ENCODE measurements at places on chromosomes 6 and 20.

- DNase-seq = no peak
Observed at GRCh38 chr6:36670271-36670670, 8.2 kb upstream of the CDKN1A start.

GRCh38 chr20:1376408-1377270 is 16.2 kb downstream of the FKBP1A start:
- DNase-seq = no peak

- no peak for DNase-seq
Observed at GRCh38 chr6:169806701-169807100, 55.3 kb downstream of the ERMARD start.

GRCh38 chr6:135465307-135465706 is 32.2 kb downstream of the AHI1 start:
- no peak for DNase-seq

- no peak for DNase-seq
Observed at GRCh38 chr6:111282515-111282914, 195.2 kb downstream of the SLC16A10 start.

DNA sequence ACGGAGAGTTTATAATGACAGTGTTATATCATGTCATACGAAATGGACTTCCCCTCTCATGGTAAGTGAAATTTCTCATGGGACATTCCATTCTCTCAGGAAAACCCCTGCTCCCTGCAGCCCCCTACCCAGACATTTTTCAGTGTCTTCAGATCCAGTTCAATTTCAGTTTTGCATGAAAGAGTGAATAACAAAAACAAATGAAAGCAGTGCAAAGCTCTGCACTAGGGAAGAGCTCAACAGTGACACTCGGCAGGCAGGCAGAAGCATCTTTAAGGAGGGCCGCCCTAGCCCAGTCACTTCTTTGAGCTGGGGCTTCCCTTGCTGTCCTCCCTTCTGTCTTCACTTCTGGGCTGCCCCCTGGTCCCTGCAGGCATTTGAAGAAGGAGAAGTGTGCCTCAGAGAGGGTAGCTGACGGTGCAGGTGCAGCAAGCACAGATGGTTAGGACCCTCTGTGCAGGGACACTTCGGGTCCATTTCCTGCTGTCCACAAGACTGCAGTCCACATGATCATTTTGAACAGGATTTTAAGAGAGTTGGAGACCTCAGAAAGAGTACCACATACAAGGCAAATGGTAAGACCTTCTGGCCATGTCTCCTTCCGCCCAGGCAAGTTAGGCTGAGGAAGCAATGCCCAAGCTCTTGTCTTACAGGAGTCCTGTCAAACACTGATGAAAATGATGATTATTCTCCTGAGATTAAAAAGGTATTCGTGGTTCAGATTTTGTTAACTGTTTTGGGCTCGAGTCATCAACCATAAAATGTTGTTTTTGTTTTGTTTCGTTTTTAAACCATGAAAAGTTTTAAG is 5.4 kb upstream of the DUSP22 start:
- DNase-seq = no peak

- DNase-seq = no peak
Observed at GRCh38 chr20:7627734-7628663, 312.3 kb downstream of the HAO1 start.

DNA sequence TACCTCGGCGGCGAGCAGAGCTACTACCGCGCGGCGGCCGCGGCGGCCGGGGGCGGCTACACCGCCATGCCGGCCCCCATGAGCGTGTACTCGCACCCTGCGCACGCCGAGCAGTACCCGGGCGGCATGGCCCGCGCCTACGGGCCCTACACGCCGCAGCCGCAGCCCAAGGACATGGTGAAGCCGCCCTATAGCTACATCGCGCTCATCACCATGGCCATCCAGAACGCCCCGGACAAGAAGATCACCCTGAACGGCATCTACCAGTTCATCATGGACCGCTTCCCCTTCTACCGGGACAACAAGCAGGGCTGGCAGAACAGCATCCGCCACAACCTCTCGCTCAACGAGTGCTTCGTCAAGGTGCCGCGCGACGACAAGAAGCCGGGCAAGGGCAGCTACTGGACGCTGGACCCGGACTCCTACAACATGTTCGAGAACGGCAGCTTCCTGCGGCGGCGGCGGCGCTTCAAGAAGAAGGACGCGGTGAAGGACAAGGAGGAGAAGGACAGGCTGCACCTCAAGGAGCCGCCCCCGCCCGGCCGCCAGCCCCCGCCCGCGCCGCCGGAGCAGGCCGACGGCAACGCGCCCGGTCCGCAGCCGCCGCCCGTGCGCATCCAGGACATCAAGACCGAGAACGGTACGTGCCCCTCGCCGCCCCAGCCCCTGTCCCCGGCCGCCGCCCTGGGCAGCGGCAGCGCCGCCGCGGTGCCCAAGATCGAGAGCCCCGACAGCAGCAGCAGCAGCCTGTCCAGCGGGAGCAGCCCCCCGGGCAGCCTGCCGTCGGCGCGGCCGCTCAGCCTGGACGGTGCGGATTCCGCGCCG is 994 bp downstream of the FOXC1 start:
- no peak for DNase-seq

GRCh38 chr20:53569606-53570307 is 23.9 kb downstream of the ZNF217 start:
- DNase-seq = no peak

- DNase-seq = no peak
Observed at GRCh38 chr20:17343091-17343490, 116.3 kb downstream of the PCSK2 start.

Measured in stimulated activated CD4-positive, alpha-beta T cell treated with anti-CD3 and anti-CD28 coated beads, TNF-alpha, amount 100 ng/mL, for 24 hours (primary cell).